Stimulated activated CD8-positive, alpha-beta memory T cell treated with anti-CD3 and anti-CD28 coated beads, Interleukin-15, amount 100 ng/mL, for 4 hours (primary cell): ENCODE measurements at places on chromosomes 6 and 20.

DNA sequence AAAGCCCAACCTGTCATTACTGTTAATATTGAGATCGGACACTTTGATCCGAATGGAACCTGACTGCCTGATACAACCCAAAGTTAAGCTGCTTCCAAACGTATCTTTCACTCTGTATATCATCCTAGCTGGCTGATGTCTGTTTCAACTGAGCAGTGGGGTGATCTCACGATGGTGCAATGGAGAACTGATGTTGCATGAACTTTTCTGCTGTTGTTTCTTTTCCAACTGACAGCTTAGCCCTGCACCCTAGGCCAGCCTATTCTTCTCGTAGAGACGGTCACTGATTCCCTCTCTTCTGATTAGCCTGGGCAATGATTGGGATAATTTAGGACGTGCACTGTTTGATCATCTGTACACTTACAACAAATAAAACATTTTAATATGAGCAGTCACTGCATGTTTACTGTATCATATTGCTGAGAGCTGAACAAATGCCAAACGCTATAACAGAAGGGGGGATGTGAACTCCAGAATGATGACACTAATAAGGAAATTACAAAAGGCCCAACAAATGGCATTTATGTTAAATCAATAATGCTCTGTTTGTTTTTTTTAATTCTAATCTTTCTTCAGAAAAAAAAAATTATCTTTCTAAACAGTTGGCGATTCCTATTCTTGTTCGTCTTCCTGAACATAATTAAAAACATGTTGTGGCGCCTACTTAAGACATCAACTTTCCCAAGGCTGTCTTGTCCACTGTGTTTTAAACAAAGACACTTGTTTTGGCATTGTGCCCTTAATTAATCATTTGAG is 184.8 kb downstream of the ZNF217 start:
- no peak for DNase-seq

- DNase-seq = no peak
These were observed 133.2 kb downstream of the OPN5 start for GRCh38 chr6:47915017-47915416.

DNA sequence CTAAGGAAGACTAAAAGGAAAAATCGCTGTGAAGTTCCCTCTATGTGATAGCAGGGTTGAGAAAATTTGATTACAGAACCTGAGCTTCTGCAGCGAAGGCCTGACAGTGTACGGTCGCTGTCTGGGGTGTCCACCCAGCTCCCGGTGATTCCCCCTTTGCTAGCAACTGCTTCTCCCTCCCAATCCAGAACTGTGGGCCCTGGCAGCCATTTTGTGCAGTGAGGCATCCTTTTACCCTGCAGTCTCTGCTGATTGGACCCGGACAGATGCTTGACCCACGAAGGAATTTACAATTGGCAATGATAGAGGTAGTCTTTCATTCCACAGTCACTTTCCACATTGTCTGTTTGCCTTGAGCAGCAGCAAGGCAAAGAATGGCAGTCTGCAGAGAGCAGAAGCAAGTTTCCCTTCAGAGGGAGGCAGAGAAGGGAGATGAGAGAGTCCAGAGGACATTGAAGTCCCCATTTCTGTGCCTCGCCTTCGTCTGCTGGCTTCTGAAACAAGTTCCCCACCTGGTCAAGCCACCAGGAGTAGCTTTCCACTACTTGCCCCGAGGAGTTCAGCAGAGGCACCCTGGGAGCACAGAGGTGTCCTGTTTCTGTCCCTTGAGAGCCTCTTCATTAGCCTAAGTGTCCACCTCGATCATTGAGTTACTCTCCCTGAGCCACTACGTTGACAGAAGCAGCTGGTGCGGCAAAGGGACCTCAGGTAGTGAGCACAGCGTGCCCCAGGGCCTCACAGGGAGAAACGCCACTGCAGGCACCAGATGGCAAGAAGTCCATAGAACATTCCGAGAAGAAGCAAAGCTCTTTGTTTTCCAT is 370.3 kb downstream of the NRN1 start:
- no peak for DNase-seq

DNA sequence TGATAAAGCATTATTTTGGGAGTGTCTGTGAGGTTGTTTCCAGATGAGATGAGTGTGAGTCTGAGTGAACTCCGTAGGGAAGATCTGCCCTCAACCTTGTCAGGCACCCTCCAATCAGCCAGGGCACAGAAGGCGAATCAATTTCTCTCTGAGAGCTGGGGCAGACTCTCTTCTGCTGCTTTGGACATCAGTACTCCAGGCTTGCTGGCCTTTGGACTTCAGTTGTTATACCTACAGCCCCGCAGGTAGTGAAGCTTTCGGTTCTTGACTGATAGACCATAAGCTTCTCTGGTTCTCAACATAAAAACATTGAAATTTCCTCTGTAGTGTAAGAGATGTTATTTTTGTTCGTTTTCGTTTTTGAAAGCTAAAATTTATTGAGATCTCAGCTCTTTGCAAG is 71.4 kb downstream of the MAFB start:
- DNase-seq = no peak

DNA sequence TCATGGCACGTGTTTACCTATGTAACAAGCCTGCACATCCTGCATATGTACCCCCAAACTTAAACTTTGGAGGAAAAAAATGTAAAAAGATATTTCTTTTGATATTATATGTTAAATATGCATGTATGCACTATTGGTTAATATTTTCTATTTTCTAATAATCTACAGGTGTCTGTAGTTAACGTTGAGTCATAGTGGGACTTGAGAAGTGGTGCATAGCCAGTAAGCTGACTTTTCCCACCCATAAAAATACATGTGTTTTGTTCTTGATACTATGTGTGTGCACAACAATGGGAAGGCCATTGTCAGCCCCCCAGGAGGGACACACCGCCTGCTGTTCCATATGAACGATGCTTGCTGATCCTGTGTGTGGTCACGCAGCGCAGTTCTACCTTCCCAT is 49.1 kb downstream of the FAM120B start:
- DNase-seq = no peak
